DMS79 (cell line): ENCODE measurements at places on chromosomes 2 and 18.

GRCh38 chr18:12101266-12101665, 7.6 kb downstream of the ANKRD62 start:
- no peak for DNase-seq

DNA sequence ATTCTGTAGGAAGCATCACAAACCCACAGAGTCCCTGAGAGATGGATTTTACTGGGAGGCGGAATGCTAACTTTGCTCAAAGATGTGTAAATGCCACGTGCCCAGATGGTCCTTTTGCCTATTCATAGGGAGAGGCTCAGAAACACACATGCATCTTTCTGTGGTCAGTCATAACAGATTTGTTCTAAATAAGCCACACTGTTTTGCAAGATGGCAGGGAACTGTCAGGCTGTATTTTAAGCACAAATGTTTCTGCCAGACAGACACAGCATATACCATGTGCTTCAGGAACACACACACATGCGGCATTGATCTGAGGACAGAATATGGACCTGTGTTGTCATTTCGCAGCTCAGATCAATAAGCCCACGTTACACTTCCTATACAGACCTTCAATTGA, 312.0 kb downstream of the GPD2 start:
- no peak for DNase-seq

DNA sequence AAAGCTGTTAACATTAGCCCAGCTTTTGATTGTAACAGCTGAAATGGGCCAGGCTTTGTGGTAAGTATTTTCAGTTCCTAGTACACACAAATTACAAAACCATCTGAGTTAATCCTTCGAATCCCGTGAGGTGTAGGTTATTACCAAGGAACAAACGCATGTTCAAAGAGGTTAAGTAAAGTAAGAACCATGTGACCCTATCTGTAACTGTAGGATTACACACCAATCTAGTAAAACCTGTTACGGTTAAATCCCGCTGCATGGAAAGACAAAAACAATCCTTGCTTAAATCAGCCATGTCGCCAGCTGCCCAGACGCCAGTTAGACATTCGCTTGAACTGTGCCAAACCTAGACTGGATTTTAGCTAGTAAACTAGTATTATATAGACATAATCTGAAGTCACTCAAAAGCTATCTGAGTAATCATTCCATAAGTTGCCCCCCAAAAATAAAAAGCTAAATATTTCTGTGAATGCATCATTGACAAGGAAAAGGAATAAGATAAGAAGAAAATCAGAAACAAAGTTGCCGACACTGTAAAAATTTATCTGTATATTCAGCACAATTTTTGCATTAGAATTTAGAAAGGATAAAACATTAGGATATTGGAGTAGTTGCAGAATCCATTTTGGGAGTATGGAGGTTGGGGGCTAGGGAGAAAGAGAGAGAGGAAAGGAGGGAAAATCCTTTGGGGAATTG, 638.0 kb downstream of the CNTNAP5 start:
- DNase-seq: no peak

- DNase-seq: no peak
These were observed 56.5 kb downstream of the TMEM18 start for GRCh38 chr2:620471-621302.

- DNase-seq: no peak
These were observed 46.2 kb upstream of the B3GNT2 start for GRCh38 chr2:62149708-62150107.

GRCh38 chr2:610491-610890, 66.7 kb downstream of the TMEM18 start:
- DNase-seq: no peak

- no peak for DNase-seq
These were observed 77.8 kb upstream of the CCDC195 start for GRCh38 chr2:224793946-224794345.

DNA sequence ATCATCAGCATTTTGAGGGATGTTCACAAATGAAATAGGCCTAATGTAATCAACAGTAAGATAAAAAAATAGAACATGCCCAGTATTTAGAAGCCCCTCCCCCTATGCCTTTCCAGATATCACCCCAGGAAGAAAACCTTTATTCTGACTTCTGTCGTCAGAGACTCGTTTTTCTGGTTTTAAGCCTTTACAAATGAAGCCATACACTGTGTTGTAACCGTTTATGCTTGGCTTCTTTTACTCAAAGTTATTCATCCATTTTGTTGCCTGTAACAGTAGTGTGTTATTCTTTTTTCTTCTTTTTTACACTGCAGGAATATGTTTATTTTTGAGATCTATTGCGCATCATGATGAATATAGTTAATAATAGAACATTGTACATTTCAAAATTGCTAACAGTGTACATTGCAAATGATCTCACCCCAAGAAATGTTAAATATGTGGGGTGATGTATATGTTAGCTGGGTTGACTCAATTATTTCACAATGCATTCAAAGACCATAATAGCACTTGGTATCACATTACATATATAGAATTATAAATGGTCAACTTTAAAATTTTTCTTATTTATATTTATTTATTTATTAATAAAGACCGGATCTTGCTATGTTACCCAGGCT, 28.1 kb upstream of the PNPT1 start:
- DNase-seq: no peak

- DNase-seq: no peak
These were observed 249.6 kb upstream of the ACVR2A start for GRCh38 chr2:147595200-147595599.

DNA sequence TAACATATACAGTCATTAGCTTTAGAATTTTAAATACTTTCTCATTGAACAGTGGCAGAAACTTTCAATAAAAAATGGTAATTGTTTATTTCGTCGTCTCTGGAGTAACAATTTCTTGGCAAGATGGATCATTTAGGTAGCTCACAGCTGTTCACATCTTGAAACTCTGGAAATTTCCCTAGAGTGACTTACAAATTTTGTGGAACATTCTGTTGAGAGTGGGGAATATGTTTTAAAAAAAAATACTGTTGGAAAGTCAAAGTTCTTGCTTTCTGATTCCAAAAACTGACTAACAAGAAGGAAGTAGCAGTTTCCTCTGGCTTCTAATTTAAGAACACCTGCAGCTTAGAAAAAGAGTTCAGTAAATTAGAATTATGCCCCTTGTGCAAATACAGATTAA, 11.2 kb upstream of the CALCRL start:
- DNase-seq: no peak

- no peak for DNase-seq
These were observed 70.4 kb downstream of the TDRD15 start for GRCh38 chr2:21194147-21194546.

DNA sequence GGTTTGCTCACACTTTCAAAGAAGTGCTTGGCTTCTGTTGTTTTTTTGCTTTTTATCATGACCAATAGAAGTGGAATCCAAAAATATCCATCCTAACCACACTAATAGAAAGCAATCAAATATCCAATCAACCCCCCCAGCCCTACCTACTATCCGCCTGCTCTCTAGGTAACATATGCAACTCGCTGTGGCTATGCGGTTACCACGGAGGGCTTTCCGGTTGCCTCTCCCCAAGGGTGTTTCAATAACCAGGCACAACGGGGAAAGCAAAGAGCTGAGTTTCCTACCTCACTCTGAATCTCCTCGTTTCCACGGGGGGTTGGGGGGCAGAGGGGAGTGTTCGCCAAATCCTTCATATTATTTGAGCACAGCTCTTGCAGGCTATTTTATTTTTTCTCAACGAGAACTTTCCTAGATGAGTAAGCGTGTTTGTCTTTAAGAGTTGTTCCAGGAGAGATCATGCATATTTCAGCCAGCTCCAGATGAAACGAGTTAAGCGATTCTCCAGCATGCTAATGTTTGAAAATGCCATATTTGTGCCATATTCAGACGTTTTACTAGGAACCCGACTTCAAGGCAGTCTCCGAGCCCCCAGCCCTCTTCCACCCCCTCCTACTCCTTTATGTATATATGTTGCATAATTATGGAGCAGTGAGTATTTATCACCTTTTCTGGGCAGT, 30.3 kb downstream of the PAX3 start:
- no peak for DNase-seq

GRCh38 chr2:160278879-160279177, 78.8 kb upstream of the ITGB6 start:
- no peak for DNase-seq
